ENCODE measurements at places on chromosomes 1 and 21.

GRCh38 chr1:941588-942383 is 17.3 kb downstream of the NOC2L start:
- DNase-seq = peak; percentile 59

GRCh38 chr1:167533851-167534300 is 15.5 kb upstream of the CD247 start:
- peak; percentile 73 for DNase-seq

DNA sequence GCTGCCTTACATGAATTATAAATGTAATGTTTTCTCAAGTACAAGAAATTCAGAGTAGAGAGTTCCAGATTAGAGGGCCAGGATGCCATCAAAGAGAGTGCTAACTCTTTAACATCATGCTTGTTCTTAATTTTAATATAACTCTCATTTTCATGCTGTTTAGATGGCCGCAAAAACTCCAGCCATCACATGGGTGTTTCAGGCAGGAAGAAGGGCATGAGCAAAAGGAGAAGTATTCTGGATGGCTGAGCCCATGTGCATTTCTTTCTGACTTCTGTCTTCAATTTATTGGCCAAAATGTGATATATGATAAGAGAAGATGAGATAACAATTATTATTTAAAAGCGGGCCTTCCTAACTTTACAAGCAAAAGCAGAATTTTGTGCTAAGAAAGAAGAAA is 1328.6 kb downstream of the MRPL39 start:
- DNase-seq = no peak

- no peak for DNase-seq
These were observed 187.9 kb downstream of the DAB1 start for GRCh38 chr1:57235730-57236510.

DNA sequence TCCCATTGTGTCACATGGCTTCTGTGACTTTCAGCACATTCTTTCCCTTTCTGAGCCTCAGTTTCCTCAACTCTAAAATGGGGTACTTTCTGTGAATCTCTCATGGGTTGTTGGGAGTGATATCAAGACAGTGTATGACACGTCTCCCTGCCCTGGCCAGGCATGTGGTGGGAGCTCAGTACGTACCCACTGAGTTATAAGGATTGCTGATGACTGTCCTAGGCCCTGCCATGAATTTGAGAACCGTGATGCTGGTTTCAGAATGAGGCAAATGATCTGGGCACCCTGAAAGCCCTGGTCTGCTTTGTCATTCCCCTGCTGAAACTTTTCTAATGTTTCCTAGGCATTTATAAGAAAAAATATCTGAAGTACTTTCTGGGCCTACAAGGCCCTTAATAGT is 3.6 kb downstream of the ZNF362 start:
- DNase-seq = no peak

- no peak for DNase-seq
These were observed 245.4 kb downstream of the KCNJ6 start for GRCh38 chr21:37670883-37671282.

- no peak for DNase-seq
These were observed 73.5 kb downstream of the NOS1AP start for GRCh38 chr1:162142968-162143367.

DNA sequence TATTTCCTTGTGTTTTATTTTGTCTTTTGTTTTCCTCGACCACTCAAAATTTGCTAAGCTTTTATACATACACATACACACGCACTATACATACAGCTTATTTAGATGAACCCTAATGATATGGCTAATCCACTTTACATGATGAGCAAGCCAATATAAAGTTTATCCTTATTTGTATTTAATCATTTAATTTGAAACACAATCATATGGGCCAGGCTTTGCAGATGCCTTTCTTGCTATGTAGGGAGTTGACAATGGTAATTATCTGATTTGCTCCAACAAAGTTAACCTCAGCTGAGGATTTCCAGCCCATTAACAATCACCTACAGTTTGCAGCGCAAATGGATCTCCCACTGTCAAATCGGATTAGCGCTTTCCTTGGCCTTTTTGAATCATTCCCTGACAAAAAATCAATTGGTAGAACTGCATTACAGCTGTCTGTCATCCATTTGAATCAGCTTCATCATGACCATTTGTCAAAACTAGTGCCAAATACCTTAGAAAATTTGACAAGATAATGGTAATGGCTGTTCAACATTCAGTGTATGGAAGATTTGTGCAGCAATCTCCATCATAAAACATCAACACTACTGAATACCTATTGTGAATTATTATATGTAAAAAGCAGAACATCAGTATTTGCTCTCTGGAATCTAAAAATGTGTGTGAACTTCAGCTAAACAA is 352.6 kb downstream of the MRPL39 start:
- DNase-seq = no peak

DNA sequence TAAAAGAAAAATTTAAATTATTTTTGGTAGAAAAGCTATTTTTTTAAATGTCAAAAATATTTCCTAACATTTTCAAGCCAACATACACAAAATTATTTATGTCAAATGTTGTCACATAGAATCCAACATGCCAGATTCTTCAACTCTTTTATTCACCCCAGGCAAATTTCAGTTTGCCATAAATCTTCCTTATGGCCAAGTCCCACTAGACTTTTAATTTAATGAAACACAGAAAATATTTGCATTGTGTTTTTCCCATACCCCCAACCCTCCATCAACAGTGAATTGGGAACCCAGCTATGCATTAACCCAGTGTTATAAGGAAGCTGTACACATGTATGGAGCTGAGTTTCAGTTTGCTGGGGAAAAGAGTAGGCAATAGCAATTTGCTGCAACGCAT is 41.4 kb downstream of the DUSP10 start:
- no peak for DNase-seq

DNA sequence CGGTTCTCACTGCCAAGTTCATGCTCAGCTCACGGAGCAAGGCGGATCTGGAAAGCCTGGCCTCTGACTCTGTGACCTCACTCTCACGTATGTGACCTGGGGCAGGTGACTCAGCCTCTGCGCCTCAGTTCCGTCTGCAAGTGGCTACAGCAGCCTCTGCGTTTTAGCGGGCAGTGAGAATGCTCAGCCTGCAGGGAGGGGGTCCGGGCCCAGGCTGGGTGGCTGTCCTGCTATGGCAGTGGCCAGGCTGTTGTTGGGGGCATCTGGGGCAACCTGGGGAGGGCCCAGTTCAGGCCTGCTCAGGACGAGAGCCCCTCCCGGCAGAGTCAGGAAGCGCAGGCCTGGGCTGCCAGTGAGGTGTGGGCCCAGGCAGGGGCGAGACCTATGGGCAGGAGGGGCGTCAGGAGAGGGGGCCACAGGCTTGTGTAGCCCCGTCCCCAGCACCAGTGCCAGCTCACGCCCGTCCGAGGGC is 27.9 kb downstream of the ARHGEF16 start:
- DNase-seq = no peak

- DNase-seq = no peak
These were observed 35.7 kb upstream of the ERRFI1 start for GRCh38 chr1:8061673-8062386.

- no peak for DNase-seq
These were observed 268.0 kb downstream of the PTGER3 start for GRCh38 chr1:70779571-70779970.

- no peak for DNase-seq
These were observed 44.1 kb upstream of the ATP2B4 start for GRCh38 chr1:203582568-203582967.

DNA sequence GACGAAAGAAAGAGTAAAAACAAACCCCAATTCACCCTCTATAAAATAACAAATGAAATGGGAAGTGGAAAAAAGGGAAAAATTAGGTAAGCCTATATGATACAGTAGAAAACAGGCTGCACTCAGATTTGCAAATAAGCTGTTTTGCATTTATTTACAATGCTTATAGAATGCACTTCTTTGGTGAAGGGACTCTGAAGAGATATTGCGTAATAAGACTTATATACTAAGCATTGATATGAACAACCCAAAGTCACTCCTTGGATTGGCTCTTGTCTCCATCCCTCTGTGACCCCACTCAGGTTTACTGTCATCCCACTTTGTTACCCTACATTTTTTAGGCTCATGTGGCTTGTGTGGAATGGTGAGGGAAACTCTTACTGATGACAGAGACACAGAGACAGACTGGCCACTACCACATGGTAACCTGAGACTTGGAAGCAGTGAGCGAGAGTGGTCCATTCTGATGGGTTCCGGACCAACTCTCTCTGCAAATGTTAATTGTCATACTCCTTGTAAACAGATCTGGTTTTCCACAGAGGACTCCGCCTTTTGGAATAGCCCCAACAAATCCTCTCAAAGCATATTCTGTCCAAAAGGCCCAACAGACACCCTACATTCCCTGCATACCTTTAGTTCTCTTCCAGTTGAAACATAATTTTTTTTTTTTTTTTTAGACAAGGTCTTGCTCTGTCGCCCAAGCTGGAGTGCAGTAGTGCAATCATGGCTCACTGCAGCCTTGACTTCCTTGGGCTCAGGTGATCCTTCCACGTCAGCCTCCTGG is 11.0 kb downstream of the GSTM5 start:
- DNase-seq = no peak

DNA sequence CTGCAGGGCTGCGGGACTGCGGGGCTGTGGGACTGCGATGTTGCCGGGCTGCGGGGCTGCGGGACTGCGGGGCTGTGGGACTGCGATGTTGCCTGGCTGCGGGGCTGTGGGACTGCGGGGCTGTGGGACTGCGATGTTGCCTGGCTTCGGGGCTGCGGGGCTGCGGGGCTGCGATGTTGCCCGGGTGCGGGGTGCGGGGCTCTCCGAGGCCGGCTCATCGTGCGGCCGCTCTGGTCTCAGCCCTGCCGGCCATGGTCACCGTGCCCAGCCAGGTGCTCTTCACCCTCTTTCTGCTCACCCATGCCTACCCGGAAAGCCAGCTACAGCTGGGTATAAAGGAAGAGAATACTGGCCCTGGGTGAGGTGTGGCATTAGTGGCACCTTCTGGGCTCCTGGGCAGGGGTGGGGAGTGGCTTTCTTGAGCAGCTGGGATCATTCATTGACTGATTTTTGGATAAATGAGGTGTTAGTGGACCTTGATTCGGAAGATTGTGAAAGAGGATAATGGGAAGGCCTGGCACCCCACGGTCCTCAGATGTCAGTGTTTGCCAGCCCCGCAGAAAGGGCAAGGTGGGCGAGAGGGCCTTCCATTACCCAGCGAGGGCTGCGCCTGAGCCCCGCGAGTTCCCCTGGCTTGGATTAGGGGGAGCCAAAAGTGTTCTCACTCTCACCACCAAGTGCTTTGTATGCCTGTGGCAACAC is 36.3 kb downstream of the COQ8A start:
- no peak for DNase-seq

- no peak for DNase-seq
These were observed 99.4 kb upstream of the SLC45A1 start for GRCh38 chr1:8218351-8219092.

- no peak for DNase-seq
These were observed 2.5 kb upstream of the DCAF8 start for GRCh38 chr1:160264795-160265307.

DNA sequence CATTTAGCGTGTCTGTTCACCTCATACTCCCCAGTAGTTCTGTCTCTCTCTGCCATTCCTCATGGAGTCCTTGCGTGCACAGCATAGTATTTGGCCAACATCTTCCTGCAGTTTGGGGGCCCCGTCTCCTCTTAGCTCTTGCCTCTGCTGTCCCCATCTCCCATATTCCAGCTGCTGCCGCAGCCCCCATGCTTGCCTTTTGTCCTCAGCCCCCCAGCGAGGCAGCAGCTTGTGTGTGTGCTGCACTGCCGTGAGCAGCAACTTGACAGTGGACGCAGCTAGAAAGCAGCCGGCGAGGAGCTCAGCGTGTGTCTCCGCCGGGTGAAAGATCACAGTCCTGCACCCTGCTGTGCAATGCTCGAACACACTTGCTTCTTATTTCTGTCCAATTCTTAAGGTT is 164.2 kb upstream of the COL6A1 start:
- DNase-seq = no peak

DNA sequence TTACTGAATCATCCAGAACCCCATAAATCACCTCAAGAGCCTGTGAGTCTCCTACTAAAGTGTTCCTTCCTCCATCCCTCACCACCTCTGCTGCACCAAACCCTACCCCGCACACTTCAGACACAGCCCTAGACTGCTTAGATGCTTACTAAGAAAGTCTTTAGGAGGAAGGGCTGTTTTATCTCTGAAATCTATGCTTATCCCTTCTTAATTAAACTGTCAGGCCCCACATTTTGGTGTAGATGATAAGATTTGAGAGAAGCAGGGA is 216.8 kb upstream of the SGIP1 start:
- DNase-seq = no peak

- DNase-seq = no peak
These were observed 1252.1 kb downstream of the NCAM2 start for GRCh38 chr21:22250355-22250754.

- no peak for DNase-seq
These were observed 45.0 kb downstream of the APP start for GRCh38 chr21:26125433-26126167.

GRCh38 chr21:42624095-42624790 is 29.2 kb upstream of the PDE9A start:
- DNase-seq = no peak

- DNase-seq = no peak
These were observed 1.5 kb upstream of the PARP1 start for GRCh38 chr1:226409392-226409791.

DNA sequence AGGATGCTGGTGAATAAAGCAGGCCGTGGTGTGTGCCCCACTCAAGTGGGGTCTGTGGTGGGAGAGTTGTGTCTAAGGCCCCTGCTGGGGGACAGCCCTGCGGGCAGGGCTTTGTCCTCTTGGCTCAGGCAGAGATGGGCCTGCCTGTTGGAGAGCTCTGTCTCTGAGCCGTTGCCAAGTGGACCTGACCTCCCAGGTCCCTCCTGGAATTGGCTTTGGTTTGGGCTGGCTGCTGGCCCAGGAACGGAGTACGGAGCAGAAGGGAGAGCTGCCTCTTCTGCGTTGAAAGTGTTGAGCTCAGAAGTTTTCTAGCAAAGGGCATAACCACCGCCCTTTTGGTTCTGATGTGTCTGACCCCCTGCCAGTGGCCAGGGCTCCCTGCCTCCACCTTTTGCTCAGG is 153.9 kb downstream of the PEX14 start:
- no peak for DNase-seq

- DNase-seq = no peak
These were observed 76.3 kb upstream of the CACNA1E start for GRCh38 chr1:181406989-181407388.

DNA sequence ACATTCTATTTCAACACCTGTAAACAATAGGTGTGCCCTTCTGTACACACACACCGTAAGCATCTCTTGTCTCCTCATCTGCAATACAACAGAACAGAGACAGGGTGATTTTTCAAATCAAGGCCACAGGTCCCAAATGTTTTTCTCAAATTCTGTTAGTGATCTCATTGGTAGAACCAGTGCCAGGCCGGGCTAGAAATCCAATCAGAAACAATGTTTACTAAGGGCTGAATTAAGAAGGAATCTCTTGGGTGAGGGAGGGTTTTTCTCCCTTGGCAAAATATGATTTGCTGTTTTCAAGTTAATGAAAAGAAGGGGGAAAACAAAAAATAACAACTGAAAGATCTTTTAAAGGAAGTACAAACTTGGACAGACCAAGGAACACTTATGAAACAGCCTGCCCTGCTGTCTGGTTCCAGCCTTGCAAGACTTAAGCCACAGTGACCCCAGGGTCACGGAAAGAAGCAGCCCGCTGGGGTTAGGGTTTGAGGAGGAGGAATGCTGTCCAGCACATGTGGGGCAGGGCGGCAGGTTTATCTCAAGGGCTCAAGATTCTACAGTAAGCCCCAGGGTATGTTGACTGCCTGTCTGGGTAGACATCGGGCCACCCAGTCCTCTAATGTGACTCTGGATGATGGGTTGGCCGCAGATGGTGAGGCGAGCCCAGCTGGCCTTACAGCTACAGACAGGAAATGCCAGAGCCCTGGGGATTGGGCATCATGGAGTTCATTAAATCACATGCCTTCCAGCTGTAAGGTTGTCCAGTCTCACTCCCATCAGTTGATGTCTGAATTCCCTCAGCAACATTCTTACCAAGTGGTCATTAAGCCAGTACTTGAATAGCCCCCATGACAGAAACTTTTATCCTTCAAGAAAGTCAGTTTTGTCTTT is 73.3 kb upstream of the SLC44A3 start:
- DNase-seq = no peak

All from B cell (primary cell).